ENCODE measurements at places on chromosomes 3 and 15. TPM values are rescaled to one million over a fixed set of nuclear protein-coding genes. Genes with fewer than 3 reads are reported as not detected.

The KCNAB1 gene
- 0.33 TPM for total RNA-seq

The POLQ gene
- total RNA-seq, result 4.1 TPM

The ACOX2 gene
- 20.5 TPM for total RNA-seq

The FRMD4B gene
- 1.2 TPM for total RNA-seq

The STAB1 gene
- total RNA-seq, result under 0.01 TPM

The TMEM42 gene
- 25.3 TPM for total RNA-seq

The NLGN1 gene
- total RNA-seq, result 2.1 TPM

The MAGI1 gene
- 15.7 TPM for total RNA-seq

The FILIP1L gene
- 71.4 TPM for total RNA-seq

The UPK1B gene
- total RNA-seq, result not detected

The APBA2 gene
- 18.2 TPM for total RNA-seq

The FETUB gene
- not detected for total RNA-seq

GRCh38 chr15:33131552-33132232, 62.8 kb downstream of the FMN1 start:
- peak; percentile 64 for DNase-seq

DNA sequence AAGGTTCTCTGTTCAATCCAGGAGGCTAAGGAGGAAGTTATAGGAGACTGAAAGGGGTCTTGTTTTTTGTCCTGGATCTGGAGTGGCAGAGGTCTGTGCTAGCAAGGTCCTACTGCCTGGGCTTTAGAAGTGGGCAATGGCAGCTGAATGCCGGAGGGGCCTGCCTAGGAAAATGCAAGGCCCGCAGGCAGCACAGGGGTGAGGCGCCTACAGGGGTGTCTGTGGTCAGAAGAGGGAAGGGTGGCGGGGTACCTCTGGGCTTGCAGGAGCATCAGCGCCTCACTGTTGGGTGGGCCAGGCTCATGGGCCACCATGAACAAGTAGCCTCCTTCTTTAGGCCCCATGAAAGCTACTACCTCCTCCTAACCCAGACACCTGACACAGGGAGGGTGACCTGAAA, 175.4 kb downstream of the PEX5L start:
- no peak for DNase-seq

DNA sequence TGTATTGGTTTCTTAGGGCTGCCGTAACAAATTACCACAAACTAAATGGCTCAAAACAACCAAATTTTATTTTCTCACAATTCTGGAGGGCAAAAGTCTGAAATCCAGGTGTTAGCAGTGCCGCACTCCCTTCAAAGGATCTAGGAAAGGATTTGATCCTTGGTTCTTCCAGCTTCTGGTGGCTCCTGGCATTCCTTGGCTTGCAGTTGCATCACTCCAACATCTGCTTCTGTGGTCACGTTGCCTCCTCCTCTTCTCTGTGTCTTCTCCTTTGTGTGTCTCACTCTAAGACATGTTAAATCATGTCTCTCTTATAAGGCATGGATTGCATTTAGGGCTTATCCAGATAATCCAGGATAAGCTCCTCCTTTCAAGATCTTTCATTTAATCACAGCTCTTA, 262.2 kb downstream of the MEX3B start:
- no peak for DNase-seq

DNA sequence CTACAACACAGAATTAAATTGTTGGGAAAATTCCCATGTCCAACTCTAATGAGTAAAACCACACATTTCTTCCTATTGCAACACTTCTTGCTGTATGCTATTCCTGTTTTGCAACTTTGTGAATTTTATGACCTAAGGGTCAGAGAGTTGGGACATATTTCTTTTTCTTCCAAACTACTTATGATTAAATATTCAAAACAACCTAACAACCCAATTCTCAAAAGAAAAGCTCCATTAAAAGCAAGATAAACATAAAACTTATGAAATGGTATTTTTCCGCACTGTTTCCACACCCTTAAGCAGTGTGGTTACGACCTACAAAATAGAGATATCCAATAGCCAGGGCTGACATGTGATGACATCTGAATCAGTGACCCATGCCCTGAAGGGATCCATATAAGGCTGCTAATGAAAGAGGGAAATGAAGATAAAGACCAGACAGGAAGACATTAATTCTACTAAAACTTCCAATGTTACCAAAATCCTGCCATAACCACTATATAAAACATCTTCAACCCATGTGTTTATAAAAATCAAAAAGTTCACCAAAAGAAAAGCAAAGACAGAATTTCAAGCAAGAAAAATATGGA, 45.6 kb downstream of the DMXL2 start:
- peak; percentile 5 for DNase-seq

GRCh38 chr15:70741107-70741531, 22.2 kb downstream of the UACA start:
- DNase-seq, result peak; percentile 94

GRCh38 chr3:29348316-29348715, 67.4 kb downstream of the RBMS3 start:
- no peak for DNase-seq

- DNase-seq, result peak; percentile 34
Observed at GRCh38 chr3:60954048-60954447, 297.2 kb downstream of the FHIT start.

- DNase-seq, result no peak
Observed at GRCh38 chr3:136645915-136646314, 106.3 kb downstream of the STAG1 start.

DNA sequence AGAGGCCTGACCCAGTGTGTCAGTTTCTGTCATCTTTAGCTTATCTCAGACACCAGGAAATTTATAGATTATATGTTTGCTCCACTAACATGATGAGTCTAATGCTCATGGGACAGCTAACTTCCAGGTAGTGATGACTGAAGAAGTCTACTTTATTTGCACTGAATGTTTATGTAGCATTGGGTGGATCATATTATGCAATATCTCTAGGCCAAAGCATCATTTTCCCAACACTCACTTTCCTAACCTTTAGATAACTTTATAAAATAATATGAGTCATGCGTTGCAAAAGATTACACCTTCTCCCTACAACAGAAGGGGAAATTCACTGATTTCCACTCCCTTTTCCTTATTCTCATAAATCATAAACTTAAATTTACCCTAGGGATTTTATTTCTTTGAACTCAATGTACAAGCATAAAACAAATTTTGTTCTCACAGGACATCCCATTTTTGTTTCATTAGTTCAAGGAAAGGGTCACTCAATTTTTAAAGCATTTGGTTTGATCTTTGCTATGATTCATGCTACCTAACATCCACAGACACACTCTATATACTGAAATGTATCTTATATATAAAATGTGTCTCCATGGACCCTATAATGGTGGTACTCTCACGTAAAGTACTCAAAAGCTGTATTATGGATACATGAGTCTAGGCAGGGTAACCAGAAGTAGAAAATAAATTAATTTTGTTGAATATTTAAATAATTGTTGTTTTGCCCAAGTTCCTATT, 225.2 kb downstream of the WDR72 start:
- DNase-seq, result no peak

DNA sequence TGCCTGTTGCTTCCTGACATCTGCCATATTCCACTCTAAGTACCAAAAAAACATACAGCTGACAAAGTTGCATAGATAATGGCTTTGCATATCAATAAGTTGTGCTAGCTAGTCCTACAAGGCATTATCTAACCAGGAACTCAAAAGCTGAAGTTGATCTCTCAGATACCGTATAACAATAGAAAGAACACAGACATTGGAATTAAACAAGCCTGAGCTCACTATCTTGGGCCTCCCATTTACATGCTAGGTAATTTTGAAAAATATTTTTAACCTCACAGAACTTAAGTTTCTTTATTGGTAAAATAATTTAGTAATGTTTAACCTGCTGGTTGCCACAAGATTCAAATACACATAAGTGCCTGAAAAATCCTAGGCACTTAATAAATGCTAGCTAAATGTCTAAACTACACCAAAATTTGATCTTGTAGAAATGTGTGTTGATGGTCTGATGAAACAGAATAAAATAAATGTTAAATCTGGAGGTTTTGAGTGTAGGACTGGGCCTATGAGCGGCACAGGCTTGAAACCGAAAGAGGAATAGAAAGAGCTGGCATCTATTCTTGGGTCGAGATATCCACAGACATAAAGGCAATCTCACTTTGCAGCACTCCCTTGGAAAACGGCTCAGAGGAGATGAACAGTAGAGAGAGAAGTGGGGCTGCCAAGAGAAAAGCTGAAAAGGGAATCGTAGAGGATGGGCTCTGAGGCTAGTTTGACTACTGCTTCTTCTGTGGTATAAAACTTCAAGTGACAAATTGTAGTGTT, 29.9 kb upstream of the TTC14 start:
- DNase-seq, result no peak

DNA sequence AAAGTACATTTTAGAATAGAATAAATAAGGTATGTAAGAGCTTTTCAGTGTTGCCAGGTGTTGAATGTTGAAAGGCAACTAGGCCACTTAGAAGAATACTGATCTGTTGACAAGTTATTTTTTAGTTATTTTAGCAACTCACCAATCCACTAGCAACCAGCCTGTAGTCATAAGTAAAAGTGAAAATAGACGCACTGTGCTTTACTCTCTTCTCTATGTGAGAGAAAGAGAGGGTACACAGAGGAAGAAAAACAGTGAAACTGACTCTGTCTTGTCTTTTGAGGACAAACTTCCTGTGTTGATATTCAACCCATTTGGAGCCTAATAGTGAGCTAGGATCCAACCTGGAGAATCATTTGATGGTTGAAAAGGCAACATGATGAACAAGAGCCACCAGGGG, 327.1 kb upstream of the GOLIM4 start:
- no peak for DNase-seq

DNA sequence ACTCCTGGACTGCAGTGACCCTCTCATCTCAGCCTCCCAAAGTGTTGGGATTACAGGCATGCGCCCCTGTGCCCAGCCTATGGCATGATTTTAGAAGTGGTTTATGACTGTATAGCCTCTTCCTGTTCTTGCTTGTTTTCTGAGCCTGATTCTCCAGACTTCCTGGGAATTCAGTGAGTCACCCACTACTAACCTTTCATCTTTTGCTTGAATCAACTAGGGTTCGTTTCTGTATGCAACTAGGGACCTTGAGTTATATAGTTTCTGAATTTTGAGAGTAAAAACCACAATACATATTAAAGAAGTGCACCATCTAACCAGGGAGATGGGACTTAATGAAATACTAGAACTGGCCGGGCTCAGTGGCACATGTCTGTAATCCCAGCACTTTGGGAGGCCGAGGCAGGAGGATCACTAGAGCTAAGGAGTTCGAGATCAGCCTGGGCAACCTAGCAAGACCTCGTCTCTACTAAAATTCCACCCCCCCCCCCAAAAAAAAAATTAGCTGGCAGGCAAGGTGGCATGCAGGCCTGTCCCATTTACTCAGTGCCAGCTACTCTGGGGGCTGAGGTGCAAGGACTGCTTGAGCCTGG, 76.0 kb downstream of the ZNF609 start:
- DNase-seq, result peak; percentile 91

DNA sequence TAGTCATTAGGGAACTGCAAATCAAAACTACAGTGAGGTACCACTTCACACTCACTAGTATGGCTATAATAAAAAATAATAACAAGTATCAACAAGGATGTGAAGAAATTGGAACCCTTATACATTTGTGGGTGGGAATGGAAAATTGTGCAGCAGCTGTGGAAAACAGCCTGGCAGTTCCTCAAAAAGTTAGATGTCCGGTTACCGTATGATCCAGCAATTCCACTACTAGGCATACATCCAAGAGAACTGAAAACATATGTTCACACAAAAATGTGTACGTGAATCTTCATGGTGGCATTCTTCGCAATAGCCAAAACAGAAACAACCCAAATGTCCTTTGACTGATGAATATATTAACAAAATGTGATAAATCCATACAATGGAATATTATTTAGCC, 187.9 kb upstream of the LYSMD4 start:
- no peak for DNase-seq

GRCh38 chr3:107884719-107885460, 205.9 kb downstream of the CD47 start:
- DNase-seq, result peak; percentile 66

DNA sequence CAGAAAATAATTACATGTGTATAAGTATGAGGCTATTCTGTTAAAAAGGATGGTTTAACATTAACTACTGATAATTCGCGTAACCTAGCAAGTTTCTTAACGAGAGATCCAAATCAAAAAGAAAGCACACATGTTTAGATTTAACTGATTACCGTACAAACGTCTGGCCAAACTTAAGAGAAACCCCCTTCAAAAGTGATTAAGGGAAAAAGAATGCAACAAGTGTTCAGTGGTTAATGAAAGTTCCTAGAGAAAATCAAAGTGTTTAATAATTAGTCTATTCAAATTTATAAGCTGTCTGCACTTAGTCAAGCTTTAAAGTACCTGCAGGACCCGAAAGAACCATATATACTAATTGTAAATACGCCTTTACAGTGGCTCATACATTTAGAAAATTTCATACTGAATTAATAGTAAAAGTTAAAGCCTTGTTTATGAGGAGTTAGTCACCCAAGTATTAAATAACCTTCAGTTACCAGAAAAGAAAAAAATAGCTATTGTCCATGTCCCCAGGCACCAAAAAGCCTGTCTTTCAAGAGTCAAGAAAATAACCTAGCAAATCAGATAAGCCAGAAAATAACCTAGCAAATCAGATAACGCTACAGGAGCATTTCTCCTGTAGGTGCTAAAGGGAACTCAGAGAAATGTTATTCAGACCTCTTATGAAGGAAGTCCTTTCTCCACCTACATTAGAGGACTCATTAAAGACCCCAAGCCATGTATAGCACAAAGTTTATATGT, 34.6 kb downstream of the ZNF589 start:
- DNase-seq, result peak; percentile 37

- peak; percentile 77 for DNase-seq
Observed at GRCh38 chr3:30473374-30474051, 132.9 kb upstream of the TGFBR2 start.

- no peak for DNase-seq
Observed at GRCh38 chr3:126547721-126548120, 11.0 kb downstream of the C3orf22 start.

- no peak for DNase-seq
Observed at GRCh38 chr3:25178672-25179071, 249.4 kb upstream of the RARB start.

DNA sequence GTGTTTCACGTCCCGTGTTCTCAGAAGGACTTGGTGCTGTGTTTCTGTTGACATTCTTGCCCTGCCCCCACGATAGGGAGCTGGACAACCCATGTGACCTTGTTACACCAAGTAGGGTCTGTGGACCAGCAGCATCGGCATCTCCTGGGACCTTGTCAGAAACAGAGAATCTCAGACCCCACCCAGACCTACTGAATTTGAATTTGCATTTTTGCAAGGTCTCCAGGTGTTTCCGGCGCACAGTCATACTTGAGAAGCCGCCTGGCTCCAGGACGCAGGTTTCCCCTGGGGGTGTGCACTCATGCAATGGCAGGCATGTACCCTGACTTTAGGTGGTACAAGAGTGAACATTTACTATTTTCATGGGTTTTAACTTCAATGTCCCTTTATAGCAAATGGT, 117.9 kb downstream of the TLE3 start:
- DNase-seq, result no peak

- no peak for DNase-seq
Observed at GRCh38 chr15:99412082-99412481, 153.7 kb upstream of the MEF2A start.
